ENCODE measurements at places on chromosomes 1 and 21. TPM values are rescaled to one million over a fixed set of nuclear protein-coding genes. Genes with fewer than 3 reads are reported as not detected.
A peak's percentile ranks its signal among the peaks of the same experiment; 100 is the strongest.

Gene HSD3B1
- not detected for total RNA-seq

DNA sequence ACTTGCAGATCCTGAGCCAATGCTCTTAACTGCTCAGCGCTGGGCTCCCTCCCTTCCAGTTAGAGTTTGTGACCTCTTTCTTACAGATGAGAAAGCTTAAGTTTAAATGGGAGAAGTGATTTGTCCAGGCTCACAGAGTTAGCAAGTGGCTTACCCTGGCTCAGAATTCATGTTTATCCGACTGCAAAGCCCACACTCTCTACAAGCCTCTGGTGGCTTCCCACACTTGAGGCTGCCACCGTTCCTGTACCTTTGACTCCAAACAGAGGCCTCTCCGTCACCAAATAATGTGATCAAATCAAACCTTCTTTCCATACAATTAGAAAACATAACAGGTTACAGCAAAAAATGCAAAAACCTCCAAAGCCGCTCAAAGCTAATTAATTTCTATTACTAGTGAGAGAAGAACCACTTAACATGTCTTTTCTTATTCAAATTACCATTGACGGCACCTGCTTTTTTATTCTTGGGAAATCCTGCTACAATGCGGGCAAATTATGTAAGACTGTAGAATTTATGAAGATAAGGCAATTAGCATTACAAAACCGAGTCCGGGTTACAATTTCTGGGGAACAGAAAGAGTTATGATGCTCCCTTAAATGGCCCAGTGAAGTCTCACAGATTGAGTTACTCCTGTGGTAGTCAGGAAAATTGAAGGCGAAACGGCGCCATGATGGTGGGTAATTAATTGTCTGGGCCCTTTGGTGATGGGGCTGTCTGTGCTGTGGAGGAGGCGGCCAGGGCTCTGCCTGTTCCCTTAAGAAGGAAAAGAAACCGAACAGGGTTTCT, 324.3 kb upstream of the POU3F1 start:
- H3K36me3 ChIP-seq: no peaks in the 10 kb centered on the region
- DNase-seq: no peak
- no peaks in the 10 kb centered on the region for H3K4me1 ChIP-seq
- H3K4me3 ChIP-seq: no peak overlapping the region
- no peak overlapping the region for H3K27ac ChIP-seq
- peaks cover 4% of the 10 kb centered on the region for H3K27me3 ChIP-seq

GRCh38 chr1:110155878-110156522, 5.7 kb downstream of the SLC6A17 start:
- peak; percentile 50 for DNase-seq
- H3K27ac ChIP-seq: no peak overlapping the region
- H3K27me3 ChIP-seq: peaks cover 8% of the 10 kb centered on the region
- H3K36me3 ChIP-seq: no peaks in the 10 kb centered on the region
- H3K4me3 ChIP-seq: no peak overlapping the region

- H3K4me3 ChIP-seq: no peak overlapping the region
- no peaks in the 10 kb centered on the region for H3K36me3 ChIP-seq
- no peak overlapping the region for H3K27ac ChIP-seq
- no peak for DNase-seq
- peaks cover 10% of the 10 kb centered on the region for H3K4me1 ChIP-seq
- no peaks in the 10 kb centered on the region for H3K27me3 ChIP-seq
Observed at GRCh38 chr1:230735447-230735846, 11.7 kb upstream of the CAPN9 start.

GRCh38 chr1:185517808-185518419, 200.9 kb upstream of the IVNS1ABP start:
- no peak overlapping the region for H3K4me3 ChIP-seq
- H3K36me3 ChIP-seq: no peaks in the 10 kb centered on the region
- no peak overlapping the region for H3K27ac ChIP-seq
- DNase-seq: no peak
- H3K27me3 ChIP-seq: no peaks in the 10 kb centered on the region

DNA sequence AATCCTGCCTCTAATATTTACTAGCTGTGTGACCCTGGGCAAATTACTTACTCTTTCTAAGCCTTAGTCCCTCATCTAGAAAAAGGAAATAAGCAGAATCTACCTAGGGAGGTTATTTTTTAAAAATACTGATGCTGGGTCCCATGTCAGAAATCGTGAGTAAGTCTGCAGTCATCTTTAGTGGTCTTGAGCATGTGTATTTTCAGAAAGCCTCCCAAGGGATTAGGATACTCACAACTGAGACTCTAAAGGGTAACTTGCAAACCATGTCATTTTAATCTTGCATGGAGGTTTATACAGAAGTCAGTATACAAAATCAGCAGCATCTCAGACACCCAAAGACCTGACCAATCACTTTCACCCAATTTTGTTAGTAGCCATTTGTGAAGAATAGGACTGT, 43.2 kb downstream of the DSTYK start:
- no peak overlapping the region for H3K4me3 ChIP-seq
- no peak for DNase-seq
- H3K36me3 ChIP-seq: no peaks in the 10 kb centered on the region
- H3K27me3 ChIP-seq: no peaks in the 10 kb centered on the region
- peaks cover 4% of the 10 kb centered on the region for H3K4me1 ChIP-seq
- H3K27ac ChIP-seq: no peak overlapping the region

DNA sequence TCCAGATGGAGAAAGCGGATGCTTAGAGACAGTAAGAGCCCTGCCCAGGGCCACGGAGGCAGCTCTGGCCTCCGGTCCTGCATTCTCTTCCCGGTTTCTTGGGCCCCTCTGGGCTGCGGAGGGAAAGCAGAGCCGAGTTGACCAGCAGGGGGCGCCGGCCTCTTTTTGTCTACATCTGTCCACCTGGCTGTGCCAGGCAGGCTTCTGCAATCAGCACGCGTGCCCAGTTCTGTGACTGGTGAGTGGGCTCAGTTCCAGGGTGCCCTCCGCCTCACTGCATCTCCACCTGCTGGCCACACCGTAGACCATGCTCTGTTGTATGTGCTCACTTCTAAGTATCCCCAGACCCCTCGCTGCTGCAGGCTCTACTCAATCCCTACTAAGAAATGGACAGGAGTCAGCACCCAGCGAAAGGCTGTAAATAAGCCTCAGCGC, 6.7 kb upstream of the HUNK start:
- DNase-seq: peak; percentile 84
- H3K4me1 ChIP-seq: peaks cover 9% of the 10 kb centered on the region
- H3K27ac ChIP-seq: no peak overlapping the region

DNA sequence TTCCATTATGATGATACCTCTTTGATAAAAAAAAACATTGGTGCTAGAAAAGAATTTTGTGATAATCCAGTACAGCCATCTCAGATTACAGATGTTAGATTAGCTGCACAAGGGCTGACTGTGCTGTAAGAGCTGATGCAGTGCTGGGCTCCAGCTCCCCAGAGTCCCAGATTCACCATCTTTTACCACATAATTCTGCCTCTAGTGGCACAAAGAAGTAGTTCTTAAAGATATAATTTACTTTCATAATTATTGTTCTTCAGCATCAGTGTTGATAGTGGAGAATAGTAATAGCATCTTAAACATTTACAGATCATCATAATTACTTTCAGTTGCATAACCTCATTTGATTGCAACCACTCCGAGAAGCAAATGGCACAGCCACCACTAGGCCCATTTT, 262.1 kb downstream of the BRINP2 start:
- no peak overlapping the region for H3K4me3 ChIP-seq
- DNase-seq: no peak
- no peaks in the 10 kb centered on the region for H3K27me3 ChIP-seq
- no peaks in the 10 kb centered on the region for H3K4me1 ChIP-seq
- no peaks in the 10 kb centered on the region for H3K36me3 ChIP-seq
- H3K27ac ChIP-seq: no peak overlapping the region

DNA sequence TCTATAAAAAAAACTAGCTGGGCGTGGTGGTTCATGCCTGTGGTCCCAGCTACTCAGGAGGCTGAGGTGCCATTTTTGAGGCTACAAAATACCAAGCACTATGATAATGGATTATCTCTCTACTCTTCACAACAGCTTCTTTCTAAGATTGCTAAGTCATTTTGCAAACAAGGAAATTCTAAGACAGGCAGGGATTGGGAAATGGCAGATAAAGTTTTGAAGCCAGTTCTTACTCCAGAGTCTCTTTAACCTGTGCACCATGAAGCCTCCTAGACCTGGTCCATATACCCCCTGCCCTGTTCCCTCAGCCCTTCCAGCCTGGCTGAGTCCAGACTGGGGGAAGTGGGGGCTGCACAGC, 39.5 kb upstream of the DMBX1 start:
- H3K4me3 ChIP-seq: no peak overlapping the region
- H3K4me1 ChIP-seq: no peaks in the 10 kb centered on the region
- no peak for DNase-seq
- H3K27ac ChIP-seq: no peak overlapping the region
- peaks cover 44% of the 10 kb centered on the region for H3K27me3 ChIP-seq

GRCh38 chr1:46456411-46456963, 33.1 kb upstream of the DMBX1 start:
- no peak for DNase-seq
- H3K36me3 ChIP-seq: no peaks in the 10 kb centered on the region
- no peak overlapping the region for H3K27ac ChIP-seq
- peaks cover 29% of the 10 kb centered on the region for H3K27me3 ChIP-seq

DNA sequence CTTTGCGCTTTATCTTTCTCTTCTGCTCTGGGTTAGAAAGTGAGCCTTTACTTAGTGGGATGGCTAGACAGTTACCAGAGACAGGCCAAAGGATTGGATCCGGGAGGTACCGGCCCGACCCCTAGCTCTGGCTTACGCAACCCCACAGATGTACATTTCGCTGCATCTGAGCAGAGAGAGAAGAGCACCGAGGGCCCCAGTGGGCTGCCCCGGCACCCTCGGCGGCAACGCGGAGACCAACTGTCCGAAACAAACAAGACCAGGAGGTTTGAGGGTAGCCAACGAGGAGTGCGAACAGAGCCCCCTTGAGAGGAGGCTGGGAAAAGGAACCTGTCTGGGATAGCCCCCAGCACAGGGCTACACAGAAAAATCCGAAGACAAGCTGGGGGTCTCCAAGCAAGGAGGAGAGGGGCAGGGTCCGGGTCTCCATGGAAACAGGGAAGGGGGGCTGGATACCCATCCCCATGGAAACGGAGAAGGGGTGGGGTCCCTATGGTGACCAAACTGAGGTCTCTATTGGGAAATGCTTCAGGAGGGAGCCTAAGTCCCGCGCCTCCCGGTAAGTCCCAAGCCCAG, 373 bp downstream of the MTF1 start:
- H3K27ac ChIP-seq: peak overlapping the region; percentile 97
- H3K4me3 ChIP-seq: peak overlapping the region; percentile 83
- H3K4me1 ChIP-seq: peaks cover 53% of the 10 kb centered on the region
- no peak for DNase-seq
- no peaks in the 10 kb centered on the region for H3K27me3 ChIP-seq

Gene BEST4
- total RNA-seq: not detected

Gene LORICRIN
- not detected for total RNA-seq

Gene MROH7
- 17.3 TPM for total RNA-seq

Gene PADI4
- 0.56 TPM for total RNA-seq

Gene CYYR1
- 37.6 TPM for total RNA-seq

DNA sequence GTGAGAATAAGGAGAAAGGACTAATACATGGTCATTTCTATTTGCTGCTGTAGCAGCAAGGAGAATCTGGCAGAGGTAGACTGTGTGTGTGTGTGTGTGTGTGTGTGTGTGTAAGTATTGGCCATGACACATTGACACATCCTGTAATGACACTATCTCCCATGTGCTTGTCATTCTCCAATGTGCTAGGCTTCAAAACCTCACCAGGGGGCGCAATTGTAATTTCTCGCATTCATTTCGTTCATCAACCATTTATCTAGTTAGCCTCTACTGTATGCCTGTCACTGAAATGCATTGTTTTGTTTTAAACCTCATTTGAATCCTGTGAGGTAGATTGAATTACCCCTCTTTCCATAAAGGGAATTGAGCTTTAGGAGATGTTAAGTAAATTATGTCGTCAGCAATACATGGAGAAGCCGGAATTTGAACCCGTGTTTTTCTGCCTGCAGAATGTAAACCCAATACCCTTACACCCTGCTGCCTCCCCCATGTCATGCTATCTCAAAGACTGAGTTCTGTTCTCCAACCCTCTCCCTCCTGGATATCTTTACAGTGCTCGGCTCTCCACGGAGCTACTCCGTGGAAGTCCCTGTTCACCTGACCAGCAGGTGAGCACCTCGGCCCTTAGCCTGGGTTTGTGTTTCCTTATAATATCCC, 100.8 kb downstream of the UCK2 start:
- DNase-seq: peak; percentile 38
- no peak overlapping the region for H3K4me3 ChIP-seq
- H3K27ac ChIP-seq: no peak overlapping the region

DNA sequence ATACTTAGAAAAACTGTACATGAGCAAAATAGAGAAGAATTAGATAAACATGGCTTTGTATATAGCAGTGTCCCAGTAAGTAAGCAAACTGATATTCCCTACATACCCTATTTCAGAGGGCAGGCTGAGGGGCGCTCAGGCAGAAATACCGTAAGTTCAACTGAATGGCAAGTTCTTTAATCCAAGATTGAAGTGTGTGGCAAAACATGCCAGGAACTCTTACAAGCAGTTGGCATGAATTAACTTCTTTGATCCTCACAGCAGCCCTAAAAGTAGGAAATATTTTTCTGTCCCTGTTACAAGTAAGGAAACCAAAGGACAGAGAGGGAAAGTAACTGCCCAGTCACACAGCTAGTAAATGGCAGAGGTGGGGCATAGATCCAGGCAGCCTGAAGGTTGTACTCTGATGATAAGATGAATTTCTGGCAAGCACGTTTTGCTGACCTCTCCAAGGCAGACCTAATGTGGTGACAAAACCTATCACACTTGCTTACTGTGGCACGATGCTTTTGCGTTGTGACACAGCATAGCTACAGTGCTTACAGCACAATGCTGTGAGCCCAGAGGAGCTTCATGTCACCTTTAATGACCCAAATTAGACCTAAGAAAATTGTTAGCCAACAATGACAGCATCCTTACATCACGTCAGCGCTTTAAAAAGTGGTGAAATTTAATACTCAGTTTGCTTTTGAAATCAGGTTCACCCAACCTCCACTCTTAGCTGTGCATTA, 35.0 kb upstream of the THEM4 start:
- no peaks in the 10 kb centered on the region for H3K36me3 ChIP-seq
- no peak overlapping the region for H3K4me3 ChIP-seq
- peaks cover 23% of the 10 kb centered on the region for H3K4me1 ChIP-seq
- no peaks in the 10 kb centered on the region for H3K27me3 ChIP-seq
- DNase-seq: peak; percentile 57

- no peak overlapping the region for H3K4me3 ChIP-seq
- H3K27me3 ChIP-seq: peaks cover 5% of the 10 kb centered on the region
- no peak overlapping the region for H3K27ac ChIP-seq
- H3K4me1 ChIP-seq: no peaks in the 10 kb centered on the region
- no peaks in the 10 kb centered on the region for H3K36me3 ChIP-seq
Observed at GRCh38 chr1:31198150-31198549, 41.5 kb downstream of the NKAIN1 start.

Gene RAB42
- total RNA-seq: 3.7 TPM

Gene FAM151A
- total RNA-seq: 0.69 TPM

GRCh38 chr1:72498371-72498770, 216.0 kb upstream of the NEGR1 start:
- H3K4me3 ChIP-seq: no peak overlapping the region
- H3K27me3 ChIP-seq: no peaks in the 10 kb centered on the region
- no peaks in the 10 kb centered on the region for H3K36me3 ChIP-seq
- no peak for DNase-seq
- H3K4me1 ChIP-seq: no peaks in the 10 kb centered on the region
- no peak overlapping the region for H3K27ac ChIP-seq

Gene PUSL1
- total RNA-seq: 10.3 TPM

GRCh38 chr1:204014336-204014735, 58.6 kb upstream of the SOX13 start:
- H3K36me3 ChIP-seq: no peaks in the 10 kb centered on the region
- no peaks in the 10 kb centered on the region for H3K27me3 ChIP-seq
- H3K27ac ChIP-seq: no peak overlapping the region
- no peak for DNase-seq

- DNase-seq: no peak
- no peak overlapping the region for H3K27ac ChIP-seq
- no peaks in the 10 kb centered on the region for H3K4me1 ChIP-seq
- no peaks in the 10 kb centered on the region for H3K36me3 ChIP-seq
Observed at GRCh38 chr1:67194209-67194863, 28.1 kb downstream of the IL23R start.

All from heart left ventricle (tissue), 16 donors.